ENCODE measurements at places on chromosomes 5 and 9.

DNA sequence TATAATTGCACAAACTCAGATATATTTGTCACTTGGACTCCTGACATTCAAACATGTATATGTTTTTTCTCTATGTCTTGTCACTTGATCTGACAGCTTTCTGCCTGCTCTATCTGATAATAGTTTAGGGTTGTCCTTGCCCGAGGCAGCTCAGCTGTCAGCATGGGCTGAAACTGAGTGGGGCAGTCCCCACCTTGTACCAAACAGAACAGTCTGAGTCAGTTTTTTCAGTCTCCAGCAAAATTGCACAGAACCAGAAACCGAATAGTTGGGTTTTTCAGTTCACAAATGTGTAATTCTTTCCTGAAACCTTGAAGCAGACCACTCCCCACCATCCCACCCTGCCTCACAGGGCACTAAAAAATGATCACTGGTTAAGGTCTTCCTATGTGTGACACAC lies 9.5 kb upstream of the HAND1 start:
- DNase-seq, result no peak

GRCh38 chr5:77957931-77958521 lies 181.9 kb upstream of the TBCA start:
- no peak for DNase-seq

GRCh38 chr5:54757541-54757940 lies 227.9 kb downstream of the ESM1 start:
- DNase-seq, result no peak

- DNase-seq, result no peak
Observed at GRCh38 chr9:116877072-116877471, 190.0 kb downstream of the TRIM32 start.

DNA sequence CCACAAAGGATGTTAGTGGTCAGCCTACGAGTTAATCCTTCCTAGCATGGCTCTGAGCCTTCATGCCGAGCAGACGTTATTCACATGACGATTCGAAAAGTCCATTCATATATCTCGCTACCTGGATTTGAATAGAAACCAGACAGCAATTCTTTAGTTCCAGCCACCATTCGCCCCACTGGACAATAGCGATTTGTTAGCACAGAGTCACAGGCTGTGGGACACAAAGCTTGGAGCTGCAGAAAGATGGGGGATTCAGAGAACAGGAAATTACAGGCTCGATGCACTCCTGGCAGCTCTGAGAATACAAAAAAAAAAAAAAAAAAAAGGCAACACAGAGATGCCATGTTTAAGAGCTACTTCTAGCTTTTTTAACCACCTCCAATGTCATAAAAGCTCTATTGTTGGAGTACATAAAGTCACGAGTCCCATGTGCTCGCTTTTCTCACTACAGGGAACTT lies 110.7 kb downstream of the NR6A1 start:
- no peak for DNase-seq

DNA sequence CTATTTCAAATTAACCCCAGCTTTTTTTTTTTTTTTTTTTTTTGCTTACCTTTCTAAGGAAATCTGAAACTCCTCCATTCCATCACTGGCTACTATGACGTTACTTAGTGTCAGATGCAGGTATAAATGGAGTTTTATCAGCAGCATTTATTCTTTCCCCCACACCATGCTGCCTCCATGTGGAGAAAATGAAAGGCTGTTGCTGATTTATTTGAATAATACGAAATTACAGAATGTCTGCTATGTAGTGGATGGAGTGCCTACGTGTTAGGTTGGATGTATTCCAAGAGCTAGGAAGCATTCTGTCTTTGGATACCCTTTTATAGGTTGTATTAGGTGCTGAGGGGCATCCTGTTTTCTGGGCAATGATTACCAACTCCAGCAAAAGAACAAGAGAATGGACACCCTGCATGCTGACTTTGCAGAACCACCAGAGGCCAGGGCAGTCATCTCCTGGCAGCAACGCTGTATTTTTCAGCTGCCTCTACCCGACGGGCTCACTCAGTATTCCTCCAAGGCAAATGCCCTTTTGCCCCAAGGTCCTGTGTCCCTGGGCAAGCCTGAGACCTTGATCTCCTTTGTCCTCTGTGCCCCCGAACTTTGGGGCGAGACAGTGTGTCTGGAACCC lies 199.5 kb downstream of the ALDH1A1 start:
- no peak for DNase-seq

Measured in CD4-positive, alpha-beta T cell treated with Interleukin-15 for 1 hour (primary cell).